ENCODE measurements at places on chromosomes 6 and 20.

DNA sequence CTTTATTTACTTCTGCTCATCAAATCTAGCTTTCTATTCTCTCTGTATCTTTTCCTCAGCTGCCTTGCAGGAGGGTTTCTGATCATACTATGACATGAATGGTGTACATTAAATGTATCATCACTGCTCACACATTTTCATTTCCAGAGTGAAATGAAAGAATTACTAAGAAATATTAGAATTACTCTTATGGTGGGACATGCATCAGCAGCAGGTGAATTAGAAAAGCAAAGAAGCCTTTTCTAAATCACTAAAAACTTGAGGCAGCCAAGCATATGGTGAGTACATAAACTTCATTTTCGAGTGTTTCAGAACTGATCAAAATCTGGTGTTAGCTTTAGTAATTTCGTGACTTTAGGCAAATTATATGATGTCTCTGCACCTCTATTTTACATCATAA is 23.6 kb downstream of the IL17A start:
- DNase-seq, result no peak

DNA sequence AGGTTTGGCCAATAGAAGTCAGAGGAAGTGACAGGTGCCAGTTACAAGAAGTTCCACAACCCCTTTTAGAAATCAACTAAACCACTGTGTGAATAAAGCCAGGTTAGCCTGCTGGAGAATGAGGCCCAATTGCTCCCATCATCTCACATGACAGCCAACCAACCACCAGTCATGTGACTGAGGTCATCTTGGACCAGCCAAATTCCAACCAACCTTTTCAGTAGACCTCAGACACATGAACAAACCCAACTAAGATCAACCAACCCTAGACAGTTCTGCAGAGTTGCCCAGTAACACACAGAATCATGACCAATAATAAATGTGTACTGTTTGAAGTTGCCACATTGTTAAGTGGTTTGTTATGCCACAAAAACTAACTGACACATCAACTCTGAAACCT is 44.6 kb upstream of the GGTLC1 start:
- DNase-seq, result no peak

- DNase-seq, result no peak
Observed at GRCh38 chr20:37316116-37316774, 26.8 kb downstream of the MANBAL start.

GRCh38 chr20:8443464-8444072 is 311.5 kb downstream of the PLCB1 start:
- no peak for DNase-seq

- DNase-seq, result no peak
Observed at GRCh38 chr6:85637579-85637978, 5.1 kb downstream of the SYNCRIP start.

GRCh38 chr6:113642714-113643406 is 214.3 kb upstream of the MARCKS start:
- DNase-seq, result no peak

- no peak for DNase-seq
Observed at GRCh38 chr20:40654876-40655275, 34.2 kb downstream of the MAFB start.

DNA sequence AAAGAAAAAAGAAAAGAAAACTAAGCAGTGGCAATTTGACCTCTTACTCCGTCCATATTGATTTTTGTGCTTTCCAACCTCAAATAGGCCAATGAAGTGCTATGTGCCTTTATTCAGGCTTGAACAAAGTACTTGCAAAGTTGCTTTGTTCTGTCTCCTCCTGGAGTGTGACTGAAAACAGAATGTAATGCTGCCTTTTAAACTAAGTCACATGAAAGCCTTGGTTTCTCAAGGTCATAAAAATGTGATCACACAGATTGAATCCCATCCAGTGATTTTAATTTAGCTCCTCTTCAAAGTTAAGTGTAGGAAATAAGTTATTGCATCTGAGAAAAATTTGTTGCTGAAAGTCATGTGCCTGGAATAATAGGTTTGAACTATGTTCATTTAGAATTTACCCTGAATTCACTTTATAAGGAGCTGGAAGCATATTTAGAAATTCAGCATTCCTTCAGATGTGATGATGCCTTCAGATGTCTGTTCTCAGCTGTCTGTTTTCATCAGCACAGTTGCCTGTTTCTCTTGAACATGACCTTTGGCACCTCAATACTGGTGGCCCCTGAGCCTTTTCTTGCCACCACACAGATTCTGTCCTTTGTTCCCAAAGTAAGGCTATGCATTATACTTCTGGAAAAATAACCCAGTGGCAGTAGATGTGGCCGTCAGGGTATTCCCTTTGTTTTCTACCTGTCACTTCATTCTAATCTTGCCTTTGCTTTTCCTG is 48.8 kb downstream of the KIZ start:
- no peak for DNase-seq

DNA sequence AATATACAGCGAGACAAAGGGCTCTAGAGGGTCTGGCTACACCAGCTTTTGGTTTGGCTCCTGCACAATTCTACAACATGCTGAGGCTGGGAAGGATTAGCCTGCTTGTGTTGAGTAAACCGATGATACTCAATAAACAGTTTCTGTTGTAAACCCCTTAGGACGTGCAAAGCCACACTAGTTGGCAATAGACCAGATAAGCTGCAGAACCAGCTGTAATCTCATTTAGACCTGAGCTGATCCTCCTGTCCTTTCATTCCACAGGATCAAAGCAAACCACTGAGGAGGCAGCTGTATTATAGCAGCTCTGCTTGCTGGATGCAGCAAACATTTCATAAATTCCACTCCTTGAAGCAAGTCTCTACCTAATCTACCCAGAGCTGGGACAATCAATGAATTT is 79.7 kb downstream of the MMS22L start:
- DNase-seq, result no peak

GRCh38 chr20:5621305-5621704 is 128.9 kb upstream of the SHLD1 start:
- no peak for DNase-seq

- DNase-seq, result peak; percentile 77
Observed at GRCh38 chr20:50588034-50588736, 78.0 kb downstream of the PTPN1 start.
